ENCODE measurements at places on chromosomes 7 and 10.

GRCh38 chr10:114541081-114541796, 116.8 kb downstream of the ABLIM1 start:
- peak overlapping the region; percentile 68 for H3K4me3 ChIP-seq
- peak; percentile 78 for DNase-seq
- H3K4me1 ChIP-seq: peaks cover 84% of the 10 kb centered on the region
- peak overlapping the region; percentile 99 for H3K27ac ChIP-seq
- H3K36me3 ChIP-seq: no peaks in the 10 kb centered on the region

DNA sequence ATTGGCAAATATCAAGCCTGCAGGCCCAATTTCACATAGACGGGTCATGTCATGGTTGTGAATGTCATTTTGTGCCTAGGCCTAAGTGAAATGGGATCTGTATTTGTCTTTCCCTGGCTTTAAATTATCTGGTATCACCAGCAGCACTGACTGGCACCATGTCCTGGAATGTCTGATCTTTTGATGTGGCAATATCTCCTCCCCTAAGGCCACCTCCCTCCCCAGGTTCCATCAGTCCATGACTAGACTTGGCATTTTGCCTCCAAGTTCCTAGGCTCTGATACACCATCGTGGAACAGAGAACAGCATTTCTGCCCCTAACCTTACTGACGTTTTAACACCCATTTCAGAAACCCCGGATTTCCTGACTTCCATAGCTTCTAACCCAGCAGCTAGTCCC, 513.9 kb downstream of the GALNT17 start:
- H3K27me3 ChIP-seq: no peaks in the 10 kb centered on the region
- H3K4me1 ChIP-seq: no peaks in the 10 kb centered on the region
- no peak overlapping the region for H3K27ac ChIP-seq
- H3K4me3 ChIP-seq: no peak overlapping the region

- no peaks in the 10 kb centered on the region for H3K27me3 ChIP-seq
- H3K27ac ChIP-seq: peak overlapping the region; percentile 66
- H3K36me3 ChIP-seq: peaks cover 3% of the 10 kb centered on the region
- peaks cover 14% of the 10 kb centered on the region for H3K4me1 ChIP-seq
- no peak overlapping the region for H3K4me3 ChIP-seq
- DNase-seq: no peak
These were observed 7.3 kb downstream of the MAFK start for GRCh38 chr7:1537535-1538412.

DNA sequence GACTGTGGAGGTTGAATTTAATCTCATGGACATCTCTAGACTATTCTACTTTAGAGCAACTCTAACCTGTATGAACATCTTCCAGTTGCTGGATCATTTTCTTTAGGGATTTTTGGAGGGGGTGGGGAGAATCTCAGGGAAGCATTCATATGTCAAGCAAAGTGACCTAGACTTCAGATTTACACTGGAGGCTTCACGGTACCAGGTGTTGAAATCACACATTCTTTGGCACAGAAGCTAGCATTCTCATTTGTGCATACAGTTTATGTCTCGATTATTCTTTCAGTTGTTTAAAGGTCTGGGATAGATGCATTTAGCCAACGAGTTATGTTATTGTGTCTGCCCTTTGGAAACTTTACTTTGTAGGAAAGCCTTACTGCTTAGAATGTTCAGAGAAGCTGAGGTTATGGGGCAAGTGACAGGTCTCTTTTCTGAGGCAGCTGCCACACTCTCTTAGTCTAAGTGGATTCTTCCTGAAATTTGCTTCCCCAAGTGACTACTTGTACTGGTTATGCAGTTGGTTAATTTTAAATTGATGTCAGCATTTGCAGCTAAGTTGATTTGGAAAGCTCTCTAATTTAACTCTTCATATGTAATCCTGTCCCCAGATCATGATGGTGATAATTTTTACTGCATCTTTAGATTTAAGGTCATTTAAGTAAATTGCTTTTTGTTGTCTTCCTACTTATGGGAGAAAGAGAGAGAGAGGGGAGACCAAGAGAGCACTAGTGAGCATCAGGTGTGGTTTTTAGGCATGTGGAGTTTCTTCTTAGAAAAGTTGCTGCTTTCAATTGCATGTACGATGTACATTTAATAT, 153.8 kb downstream of the PRKG1 start:
- no peak overlapping the region for H3K27ac ChIP-seq
- no peak for DNase-seq
- H3K4me1 ChIP-seq: no peaks in the 10 kb centered on the region
- no peaks in the 10 kb centered on the region for H3K36me3 ChIP-seq
- no peaks in the 10 kb centered on the region for H3K27me3 ChIP-seq

DNA sequence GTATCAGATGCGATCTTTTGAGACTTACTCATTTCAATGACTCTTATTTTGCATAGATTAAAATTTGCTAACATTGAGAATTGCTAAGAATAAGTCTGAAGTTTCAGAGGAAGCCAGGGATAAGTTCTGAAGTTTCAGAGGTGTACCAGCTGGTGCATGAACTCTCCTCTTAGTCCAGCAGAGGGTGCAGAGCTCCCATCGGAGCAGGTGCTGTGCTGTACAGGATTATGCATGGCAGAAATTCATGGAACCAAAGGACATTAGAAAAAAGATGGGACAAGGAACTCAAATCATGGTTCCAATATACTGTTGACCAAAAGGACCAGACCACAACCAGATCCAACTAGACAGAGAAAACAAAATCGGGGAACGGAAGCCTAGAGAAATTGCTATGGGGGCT, 41.9 kb downstream of the MGAM2 start:
- no peaks in the 10 kb centered on the region for H3K27me3 ChIP-seq
- no peak for DNase-seq
- H3K27ac ChIP-seq: no peak overlapping the region
- H3K36me3 ChIP-seq: no peaks in the 10 kb centered on the region
- no peak overlapping the region for H3K4me3 ChIP-seq
- no peaks in the 10 kb centered on the region for H3K4me1 ChIP-seq

GRCh38 chr10:18868919-18869318, 179.7 kb upstream of the MALRD1 start:
- H3K4me3 ChIP-seq: no peak overlapping the region
- no peaks in the 10 kb centered on the region for H3K36me3 ChIP-seq
- no peak for DNase-seq

DNA sequence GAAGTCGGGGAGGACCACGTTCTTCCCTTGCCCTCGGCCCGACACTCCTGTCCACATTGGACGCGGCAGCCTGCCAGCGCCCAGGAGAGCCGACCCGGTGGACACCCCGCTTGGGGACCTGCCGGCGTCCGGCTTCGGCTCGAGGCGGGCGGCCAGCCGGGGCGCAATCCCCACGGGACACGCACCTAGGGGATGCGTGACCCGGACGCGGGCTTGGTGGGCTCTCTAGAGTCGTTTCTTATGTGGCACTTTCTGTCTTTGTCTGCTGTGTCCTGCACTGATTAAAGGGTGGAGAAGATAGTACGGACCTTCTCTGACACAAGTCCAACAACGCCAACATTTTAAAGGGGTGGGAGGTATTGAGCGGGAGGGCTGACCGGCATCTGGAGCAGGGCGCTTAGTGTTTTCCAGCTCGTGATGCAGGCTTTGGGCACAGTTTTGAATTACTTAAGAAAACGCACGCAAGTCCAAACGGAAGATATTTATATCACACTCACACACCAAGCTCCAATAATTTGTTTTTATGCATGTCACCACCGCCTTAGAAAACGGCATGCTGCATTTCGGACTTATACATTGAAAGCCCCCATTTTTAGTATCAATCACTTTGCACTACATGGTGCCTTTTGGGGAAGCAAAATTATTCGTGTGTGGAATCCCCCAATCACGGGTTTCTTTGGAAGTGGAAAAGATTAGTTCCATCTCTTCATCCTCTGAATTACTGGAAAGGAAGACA, 3.9 kb upstream of the SPAG6 start:
- peaks cover 5% of the 10 kb centered on the region for H3K36me3 ChIP-seq
- no peak overlapping the region for H3K27ac ChIP-seq
- DNase-seq: peak; percentile 15
- H3K4me3 ChIP-seq: peak overlapping the region; percentile 73
- H3K4me1 ChIP-seq: peaks cover 30% of the 10 kb centered on the region
- H3K27me3 ChIP-seq: peaks cover 90% of the 10 kb centered on the region

GRCh38 chr10:114483575-114483974, 79.3 kb upstream of the AFAP1L2 start:
- no peaks in the 10 kb centered on the region for H3K27me3 ChIP-seq
- peaks cover 60% of the 10 kb centered on the region for H3K36me3 ChIP-seq
- H3K4me1 ChIP-seq: peaks cover 60% of the 10 kb centered on the region
- H3K4me3 ChIP-seq: no peak overlapping the region
- no peak overlapping the region for H3K27ac ChIP-seq
- no peak for DNase-seq

GRCh38 chr10:69860271-69860670, 58.6 kb downstream of the COL13A1 start:
- peaks cover 10% of the 10 kb centered on the region for H3K27me3 ChIP-seq
- peaks cover 5% of the 10 kb centered on the region for H3K4me1 ChIP-seq
- DNase-seq: no peak

DNA sequence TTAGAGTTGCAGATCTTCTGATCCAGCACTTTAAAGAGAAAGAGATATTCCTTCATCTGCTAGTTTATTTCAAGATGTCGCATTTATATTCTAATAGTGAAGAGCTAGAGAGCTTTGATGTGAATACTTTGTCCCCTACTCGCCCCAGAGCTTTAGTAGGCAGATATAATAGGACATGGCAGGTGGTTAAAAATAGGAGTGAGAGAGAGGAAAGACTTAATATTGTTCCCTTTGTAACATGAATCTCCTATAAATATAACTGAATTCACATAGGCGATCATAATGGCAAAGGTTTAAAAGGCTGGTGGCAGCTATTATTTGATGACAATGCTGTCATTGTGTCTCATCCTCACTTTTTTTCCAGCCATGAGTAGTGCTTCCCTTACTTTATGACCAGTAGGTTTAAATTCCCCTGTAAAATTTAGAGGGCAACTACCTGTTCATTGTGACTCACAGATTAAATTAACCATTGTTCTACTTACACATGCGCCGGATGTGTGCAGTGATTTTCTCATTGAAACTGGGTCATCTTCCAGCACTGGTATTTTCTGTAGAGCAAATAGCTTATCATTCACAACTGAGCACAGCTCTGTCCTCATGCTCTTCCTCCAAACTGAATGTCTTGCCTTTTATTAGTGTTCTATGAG, 906.7 kb upstream of the CELF2 start:
- H3K27me3 ChIP-seq: no peaks in the 10 kb centered on the region
- H3K4me3 ChIP-seq: no peak overlapping the region
- H3K36me3 ChIP-seq: no peaks in the 10 kb centered on the region
- DNase-seq: no peak

GRCh38 chr10:49830016-49830415, 67.9 kb upstream of the OGDHL start:
- H3K27me3 ChIP-seq: no peaks in the 10 kb centered on the region
- H3K4me3 ChIP-seq: no peak overlapping the region
- peaks cover 11% of the 10 kb centered on the region for H3K4me1 ChIP-seq
- H3K27ac ChIP-seq: no peak overlapping the region
- H3K36me3 ChIP-seq: peaks cover 32% of the 10 kb centered on the region

GRCh38 chr10:2759233-2759632, 308.1 kb upstream of the PFKP start:
- no peak overlapping the region for H3K27ac ChIP-seq
- H3K27me3 ChIP-seq: peaks cover 16% of the 10 kb centered on the region
- no peaks in the 10 kb centered on the region for H3K4me1 ChIP-seq
- peaks cover 2% of the 10 kb centered on the region for H3K36me3 ChIP-seq
- no peak for DNase-seq

GRCh38 chr7:137937202-137937560, 64.7 kb downstream of the CREB3L2 start:
- no peak overlapping the region for H3K27ac ChIP-seq
- H3K4me1 ChIP-seq: peaks cover 35% of the 10 kb centered on the region
- H3K36me3 ChIP-seq: peaks cover 13% of the 10 kb centered on the region
- DNase-seq: no peak
- no peaks in the 10 kb centered on the region for H3K27me3 ChIP-seq
- H3K4me3 ChIP-seq: no peak overlapping the region

DNA sequence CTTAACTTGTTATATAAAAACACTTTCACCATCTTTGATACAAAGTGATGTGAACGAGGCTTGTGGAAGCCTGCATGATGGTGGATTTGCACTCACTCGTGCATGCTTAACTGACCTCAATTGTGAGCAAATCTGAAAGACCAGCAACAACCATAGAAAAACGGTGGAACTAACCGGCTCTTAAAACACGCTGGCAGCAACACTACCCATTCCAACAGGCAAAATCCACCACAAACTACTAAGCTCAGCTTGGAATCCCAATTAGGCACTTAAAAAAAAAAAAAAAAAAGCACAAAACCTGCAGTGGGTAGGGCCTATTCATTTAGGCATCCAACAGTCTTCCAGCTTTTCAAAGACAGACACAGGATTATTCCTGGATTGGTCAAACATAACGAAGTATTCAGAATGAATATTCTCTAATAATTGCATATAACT, 1.8 kb downstream of the GDI2 start:
- peaks cover 59% of the 10 kb centered on the region for H3K4me1 ChIP-seq
- peak overlapping the region; percentile 80 for H3K27ac ChIP-seq
- H3K4me3 ChIP-seq: peak overlapping the region; percentile 91
- H3K36me3 ChIP-seq: peaks cover 51% of the 10 kb centered on the region

DNA sequence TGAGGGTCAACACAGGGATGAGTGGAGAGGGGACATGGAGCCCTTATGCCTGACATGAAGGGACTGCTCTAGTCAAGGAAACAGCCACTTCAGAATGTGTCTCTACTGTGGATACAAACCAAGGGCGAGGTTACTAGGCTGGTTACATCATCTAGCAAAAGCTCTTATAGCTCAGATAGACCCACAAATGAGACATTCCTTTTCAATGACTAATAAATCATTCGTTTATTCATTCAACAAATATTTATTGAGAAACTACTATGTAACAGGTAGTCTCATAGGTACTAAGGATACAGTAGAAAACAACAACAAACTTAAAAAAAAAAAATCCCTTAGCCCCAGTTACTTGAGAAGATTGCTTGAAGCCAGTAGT, 219.5 kb downstream of the KIAA1217 start:
- no peaks in the 10 kb centered on the region for H3K36me3 ChIP-seq
- H3K27me3 ChIP-seq: peaks cover 3% of the 10 kb centered on the region
- DNase-seq: no peak
- H3K27ac ChIP-seq: no peak overlapping the region
- H3K4me1 ChIP-seq: no peaks in the 10 kb centered on the region

DNA sequence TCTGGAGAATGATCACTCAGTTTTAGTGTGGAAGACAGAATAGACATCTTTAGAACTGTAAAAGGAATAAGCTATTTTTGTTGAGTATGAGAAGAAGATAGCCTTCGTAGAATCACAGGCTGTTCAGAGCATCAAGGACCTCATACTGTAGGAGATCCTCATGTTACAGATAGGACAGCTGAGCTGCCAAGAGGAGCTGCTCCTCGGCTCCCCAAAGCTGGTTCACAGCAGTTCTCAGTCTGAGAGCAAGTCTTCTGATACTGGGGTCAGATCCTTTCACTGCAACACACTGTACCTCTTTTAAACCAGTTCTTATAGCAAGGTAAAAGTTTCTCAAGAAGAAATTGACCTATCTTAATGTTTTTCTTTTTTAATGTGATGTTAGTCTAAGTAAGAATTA, 17.1 kb downstream of the CCNY start:
- no peak for DNase-seq
- H3K4me1 ChIP-seq: peaks cover 87% of the 10 kb centered on the region
- H3K4me3 ChIP-seq: no peak overlapping the region
- H3K27ac ChIP-seq: no peak overlapping the region
- peaks cover 12% of the 10 kb centered on the region for H3K36me3 ChIP-seq
- no peaks in the 10 kb centered on the region for H3K27me3 ChIP-seq

Data from activated naive CD8-positive, alpha-beta T cell treated with anti-CD3 and anti-CD28 coated beads for 36 hours (primary cell).